ENCODE measurements at places on chromosomes 7 and 10.

DNA sequence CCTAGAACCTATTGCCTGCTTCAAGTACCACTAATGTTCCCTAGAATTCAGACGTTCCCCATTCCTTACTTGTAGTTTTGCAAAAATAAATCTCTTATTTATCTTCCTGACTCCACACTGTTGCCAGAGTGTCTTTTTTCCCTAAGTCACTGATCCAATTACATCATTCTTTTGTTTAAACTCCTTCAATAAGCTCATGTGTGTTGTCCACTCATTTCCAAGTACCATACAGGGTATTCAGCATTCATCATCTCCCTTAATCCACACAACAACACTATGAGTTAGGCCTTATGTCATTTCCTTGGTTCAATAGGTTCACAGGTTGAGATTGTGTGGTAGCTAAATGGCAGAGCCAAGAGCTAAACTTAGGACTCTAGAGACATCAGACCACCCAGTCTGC lies 119.9 kb upstream of the RHOBTB1 start:
- no peak for DNase-seq

GRCh38 chr7:1934756-1935155 lies 264.7 kb downstream of the ELFN1 start:
- no peak for DNase-seq

DNA sequence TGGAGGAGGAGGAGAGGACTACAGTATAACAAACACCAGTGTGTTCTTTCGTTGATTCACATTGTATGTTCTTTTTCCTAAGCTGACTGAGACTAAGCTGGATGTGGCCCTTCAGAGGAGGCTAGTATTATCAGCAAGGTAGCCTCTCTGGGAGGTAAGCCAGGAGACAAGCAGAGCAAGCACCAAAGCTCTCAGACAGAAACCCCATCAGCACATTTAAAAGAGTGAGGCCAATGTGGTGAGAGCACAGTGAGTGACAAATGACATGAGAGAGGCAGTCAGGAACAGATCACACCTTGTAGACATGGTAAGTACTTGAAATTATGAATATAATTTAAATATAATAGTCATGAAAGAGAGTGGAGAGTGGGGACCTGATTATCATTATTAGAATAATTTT lies 107.6 kb downstream of the KMT2C start:
- DNase-seq, result no peak

DNA sequence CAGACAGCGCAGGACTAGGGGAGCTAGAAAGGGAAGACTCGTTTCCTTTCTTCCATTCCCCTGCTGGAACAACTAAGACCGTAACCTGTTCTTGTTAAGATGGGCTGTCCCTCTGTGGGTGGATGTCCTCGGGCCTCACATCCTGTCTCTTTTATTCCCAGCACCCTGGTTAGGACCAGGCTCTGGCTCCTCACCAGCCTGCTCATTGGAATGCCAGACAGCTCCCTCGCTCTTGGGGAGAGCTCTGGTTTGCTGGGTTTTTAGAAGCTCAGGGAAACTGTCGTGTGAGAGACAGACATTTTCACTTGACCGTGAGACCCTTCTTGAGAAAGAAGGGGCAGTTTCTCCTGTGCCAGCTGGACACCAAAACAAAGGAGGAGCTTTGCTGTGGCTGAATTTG lies 58.1 kb upstream of the HABP2 start:
- no peak for DNase-seq

- DNase-seq, result no peak
These were observed 6.1 kb downstream of the MMRN2 start for GRCh38 chr10:86951184-86951761.

- no peak for DNase-seq
These were observed 334.9 kb downstream of the ELMO1 start for GRCh38 chr7:37113661-37114355.

DNA sequence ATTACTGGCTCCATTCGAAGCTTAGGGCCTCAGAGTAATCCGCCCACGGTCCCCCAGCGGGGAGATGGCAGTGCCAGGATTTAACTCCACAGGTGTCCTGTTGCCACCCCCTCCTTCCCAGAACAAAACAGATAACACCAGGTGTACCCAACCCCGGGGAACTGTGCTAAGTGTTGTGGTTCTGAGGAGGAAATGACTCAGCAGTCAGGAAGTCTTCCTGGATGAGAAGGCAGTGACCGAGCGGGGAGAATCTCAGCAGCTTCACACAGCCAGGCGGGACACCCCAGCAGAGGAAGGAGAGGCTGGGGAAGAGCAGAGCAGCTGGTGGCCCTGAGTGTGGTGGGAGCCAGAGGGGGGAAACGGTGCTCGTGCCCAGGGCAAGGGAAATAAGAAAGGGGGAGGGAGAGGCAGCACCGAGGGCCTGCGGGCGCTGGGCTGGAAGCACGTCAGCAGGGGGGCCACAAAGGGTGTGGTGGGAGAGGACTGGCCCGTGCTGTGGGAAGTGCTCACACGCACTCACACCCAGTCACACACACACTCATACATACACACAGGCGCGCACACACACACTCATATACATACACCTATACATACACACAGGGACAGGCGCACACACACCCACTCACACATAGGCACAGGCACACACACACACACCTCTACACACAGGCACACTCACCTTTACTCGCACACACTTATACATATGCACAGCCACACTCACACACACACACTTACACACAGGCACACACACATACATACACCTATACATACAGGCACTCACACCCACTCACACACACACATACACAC lies 59.8 kb upstream of the CHST15 start:
- DNase-seq, result peak; percentile 42

GRCh38 chr7:89335490-89335889 lies 540.0 kb upstream of the TEX47 start:
- no peak for DNase-seq

DNA sequence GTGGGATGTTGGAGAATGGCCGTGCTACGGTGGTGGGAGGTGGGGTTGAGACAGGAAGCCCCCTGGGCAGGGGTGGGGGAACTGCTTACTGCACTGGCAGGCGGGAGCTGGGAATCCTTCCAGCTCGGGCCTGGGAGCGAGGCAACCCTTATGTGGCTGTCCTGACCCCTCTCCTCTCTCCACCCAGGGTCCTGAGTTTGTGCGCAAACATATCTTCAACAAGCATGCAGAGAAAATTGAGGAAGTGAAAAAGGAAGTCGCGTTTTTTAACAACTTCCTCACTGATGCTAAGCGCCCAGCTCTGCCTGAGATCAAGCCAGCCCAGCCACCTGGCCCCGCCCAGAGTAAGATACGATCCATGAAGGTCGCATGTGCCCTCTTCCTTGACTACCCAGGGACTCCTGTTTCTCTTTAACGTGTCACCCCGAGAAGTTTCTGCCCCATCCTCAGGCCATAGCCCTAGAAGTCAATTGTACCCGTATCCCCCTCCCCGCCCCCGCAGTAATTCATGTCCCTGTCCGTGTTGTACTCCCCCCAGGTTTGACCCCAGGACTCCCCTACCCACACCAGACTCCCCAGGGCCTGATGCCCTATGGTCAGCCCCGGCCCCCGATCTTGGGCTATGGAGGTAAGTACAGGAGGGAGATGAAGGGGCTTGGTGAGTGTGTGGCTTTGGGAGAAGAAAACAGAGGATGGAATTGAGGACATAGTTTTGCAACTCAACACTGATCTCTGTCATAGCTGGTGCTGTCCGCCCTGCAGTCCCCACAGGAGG lies 1.8 kb downstream of the UFSP1 start:
- no peak for DNase-seq

GRCh38 chr10:63515002-63515763 lies 6.0 kb upstream of the REEP3 start:
- DNase-seq, result no peak

- peak; percentile 18 for DNase-seq
These were observed 644 bp downstream of the UMAD1 start for GRCh38 chr7:7641129-7641663.

DNA sequence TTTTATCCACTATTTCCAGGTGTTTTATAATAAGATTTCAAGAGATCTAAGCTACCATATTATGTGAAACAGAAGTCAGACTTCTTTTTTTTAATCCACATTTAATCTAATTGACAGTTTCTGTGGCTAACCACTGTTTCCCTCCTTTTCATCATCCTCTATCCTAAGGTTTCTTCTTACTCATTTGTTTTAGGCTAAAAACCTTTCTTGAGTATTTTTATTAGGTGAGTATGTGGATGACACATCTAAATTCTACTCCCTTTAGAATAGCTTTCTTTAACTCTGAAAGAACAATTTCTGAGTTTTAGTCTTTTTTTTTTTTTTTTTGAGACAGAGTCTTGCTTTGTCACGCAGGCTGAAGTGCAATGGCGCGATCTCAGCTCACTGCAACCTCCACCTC lies 62.7 kb downstream of the NPY start:
- DNase-seq, result no peak

- no peak for DNase-seq
These were observed 108.6 kb upstream of the ABI1 start for GRCh38 chr10:26969145-26969926.

GRCh38 chr10:26528715-26529393 lies 90.7 kb downstream of the APBB1IP start:
- DNase-seq, result no peak

- DNase-seq, result no peak
These were observed 28.3 kb upstream of the SVOPL start for GRCh38 chr7:138729444-138729843.

DNA sequence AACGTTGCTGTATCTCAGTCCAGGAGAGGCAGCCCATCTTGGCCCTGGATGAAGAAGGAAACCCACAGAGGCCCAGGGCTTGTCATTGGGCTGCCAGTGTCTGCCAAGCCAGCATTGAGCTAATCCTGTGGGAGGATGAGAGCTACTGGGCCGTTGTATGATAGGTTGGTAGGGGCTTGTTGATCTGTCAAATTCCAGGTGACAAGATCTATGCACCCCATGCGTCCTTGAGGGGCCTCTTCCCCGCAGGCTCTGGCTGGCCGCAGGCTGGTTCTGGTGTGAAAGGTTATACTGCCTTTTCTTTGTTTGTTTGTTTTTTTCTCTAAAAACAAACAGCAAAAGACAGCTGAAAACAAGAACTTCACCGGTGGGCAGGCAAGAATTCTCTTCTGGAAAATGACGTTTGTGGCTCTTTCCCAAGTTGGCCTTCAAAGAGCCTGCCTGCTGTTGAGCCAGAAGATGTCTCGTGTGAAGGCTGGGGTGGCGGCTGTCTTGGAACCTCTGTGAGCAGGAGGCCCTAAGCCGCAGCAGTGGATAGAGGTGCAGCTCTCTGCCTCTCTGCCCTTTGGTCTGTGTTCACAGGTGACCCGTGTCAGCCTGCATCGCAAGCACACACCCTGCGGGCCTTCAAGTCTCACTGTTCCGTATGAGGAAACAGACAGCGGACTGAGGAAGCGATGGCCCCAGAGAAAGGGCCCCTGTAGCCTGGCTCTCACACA lies 23.3 kb downstream of the CYP17A1 start:
- DNase-seq, result no peak

- DNase-seq, result no peak
These were observed 18.9 kb upstream of the NRBF2 start for GRCh38 chr10:63114031-63114814.

- no peak for DNase-seq
These were observed 302.2 kb downstream of the RPS24 start for GRCh38 chr10:78335691-78336401.

GRCh38 chr10:104650072-104650471 lies 9.0 kb downstream of the SORCS3 start:
- DNase-seq, result no peak

- DNase-seq, result no peak
These were observed 18.8 kb downstream of the SLK start for GRCh38 chr10:103985726-103986125.

DNA sequence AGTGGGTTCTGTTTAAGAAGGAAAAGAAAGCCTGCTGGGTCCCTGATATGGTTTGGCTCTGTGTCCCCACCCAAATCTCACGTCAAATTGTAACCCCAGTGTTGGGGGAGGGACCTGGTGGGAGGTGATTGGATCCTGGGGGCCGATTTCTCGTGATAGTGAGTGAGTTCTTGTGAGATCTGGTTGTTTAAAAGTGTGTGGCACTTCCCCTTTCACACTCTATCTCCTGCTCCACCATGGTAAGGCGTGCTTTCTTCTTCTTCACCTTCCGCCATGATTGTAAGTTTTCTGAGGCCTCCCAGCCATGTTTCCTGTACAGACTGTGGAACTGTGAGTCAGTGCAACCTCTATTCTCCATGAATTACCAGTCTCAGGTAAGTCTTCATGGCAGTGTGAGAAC lies 42.6 kb downstream of the INPP5A start:
- DNase-seq, result no peak

DNA sequence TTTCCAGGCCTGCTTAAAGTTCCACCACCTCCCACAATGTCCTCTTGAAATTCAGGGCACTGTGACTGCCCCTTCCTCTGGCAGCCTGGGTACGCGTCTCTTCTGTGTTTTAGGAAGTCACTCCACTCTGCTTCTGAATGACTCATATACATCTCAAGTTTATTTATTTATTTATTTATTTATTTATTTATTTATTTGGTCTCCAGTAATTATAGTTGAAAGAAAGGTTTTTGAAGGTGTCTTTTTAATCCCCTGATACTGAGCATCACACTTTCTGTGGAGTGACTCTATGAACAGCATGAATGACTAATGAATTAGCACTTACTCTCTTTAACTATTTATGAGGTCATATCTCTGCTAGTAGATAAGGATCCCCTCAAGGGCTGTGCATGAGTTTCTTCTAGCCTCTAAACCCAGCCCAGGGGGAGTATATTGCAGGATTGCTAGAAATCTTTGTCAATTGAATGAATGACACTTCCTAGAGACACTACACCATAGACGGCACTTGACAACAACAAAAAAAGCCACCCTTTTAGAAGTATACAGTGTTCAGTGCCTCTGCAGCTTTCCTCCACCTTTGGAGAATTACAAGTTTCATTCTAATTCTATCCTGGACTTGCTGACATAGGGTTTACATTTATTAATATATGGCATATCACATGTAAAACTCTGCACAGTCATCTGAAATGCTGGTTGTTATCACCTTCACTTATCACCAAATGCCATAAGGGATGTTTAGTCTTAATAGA lies 2.1 kb downstream of the MACC1 start:
- no peak for DNase-seq

- no peak for DNase-seq
These were observed 43.8 kb downstream of the PRLHR start for GRCh38 chr10:118551535-118552100.

GRCh38 chr7:50531928-50532327 lies 33.3 kb downstream of the DDC start:
- DNase-seq, result no peak

DNA sequence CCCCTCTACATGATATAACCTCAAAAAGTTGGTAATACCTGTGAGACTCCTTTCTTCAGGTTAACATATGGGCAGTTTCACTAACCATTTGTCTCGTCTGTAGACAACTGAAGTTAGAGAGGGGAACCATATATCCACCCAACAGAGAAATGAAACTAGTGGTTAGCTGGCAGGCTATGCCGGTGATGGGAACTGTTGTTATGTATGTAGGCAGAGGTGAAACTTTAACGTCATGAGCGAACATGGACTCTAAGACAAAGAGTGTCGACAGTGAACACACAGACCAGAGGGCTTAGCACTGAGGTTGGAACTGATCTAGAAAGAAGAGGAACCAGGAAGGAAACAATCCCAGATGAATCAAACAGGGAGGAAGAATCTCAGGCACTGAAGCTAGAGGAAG lies 112.4 kb downstream of the ELMO1 start:
- no peak for DNase-seq

- no peak for DNase-seq
These were observed 26.6 kb downstream of the GALNTL5 start for GRCh38 chr7:151982806-151983205.

Measured in endothelial cell (in vitro differentiated cells).